ENCODE measurements at places on chromosomes 6 and 20.

DNA sequence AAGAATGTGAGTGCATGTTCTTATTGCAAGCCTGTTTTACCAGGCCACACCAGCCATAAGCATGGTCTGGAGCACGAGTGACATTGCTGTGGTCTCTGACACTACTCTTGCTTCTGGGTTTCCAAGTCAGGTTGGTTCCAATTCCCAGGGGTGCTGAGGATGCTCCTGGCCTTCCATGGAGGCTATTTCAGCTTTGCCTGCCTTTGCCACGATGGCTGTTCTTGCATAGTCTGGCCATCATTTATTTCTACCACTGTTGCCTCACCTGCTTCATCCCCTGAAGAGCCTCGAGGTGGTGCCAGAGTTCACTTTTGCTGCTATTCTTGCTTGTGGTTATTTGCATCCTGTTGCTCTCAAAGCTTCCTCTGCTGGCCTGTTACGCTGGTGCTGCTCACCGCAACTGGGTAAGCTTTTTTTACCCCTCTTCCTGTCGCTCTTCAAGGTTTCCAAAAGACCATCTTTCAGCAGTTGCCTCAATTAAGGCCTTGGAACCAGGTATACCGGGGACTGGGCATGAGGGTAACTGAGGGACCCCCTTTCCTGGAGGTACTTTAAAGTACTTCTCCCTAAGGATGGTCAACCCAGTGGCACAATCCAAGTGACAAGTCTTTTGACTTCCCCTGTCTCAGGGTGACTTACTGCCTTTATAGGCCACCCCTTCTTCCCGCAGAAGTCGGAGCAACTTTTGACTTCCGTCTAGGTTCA lies 64.5 kb downstream of the AKAP7 start:
- DNase-seq, result no peak

DNA sequence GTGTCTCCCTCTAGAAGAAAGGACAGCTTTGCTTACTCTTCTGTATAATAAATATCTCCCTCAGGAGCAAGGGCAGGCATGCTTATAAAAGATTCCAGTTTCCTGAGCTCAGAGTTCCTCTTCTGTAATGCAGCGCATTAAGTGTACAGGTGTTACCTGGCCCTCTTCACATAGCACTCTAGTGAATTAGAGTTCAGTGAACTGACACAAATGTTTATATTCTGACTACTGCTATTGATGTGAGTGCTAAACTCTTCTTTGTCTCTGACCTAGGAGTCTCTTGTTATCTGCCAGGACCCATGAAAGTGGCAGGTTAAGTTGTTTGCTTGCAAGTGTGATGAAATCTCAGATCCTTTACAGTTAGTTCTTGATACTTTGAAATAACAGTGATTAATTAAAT lies 33.5 kb downstream of the CYB5R4 start:
- no peak for DNase-seq

GRCh38 chr6:144588697-144589325 lies 303.7 kb downstream of the UTRN start:
- no peak for DNase-seq

- DNase-seq, result no peak
These were observed 81.9 kb downstream of the CRYBG1 start for GRCh38 chr6:106442395-106442794.

GRCh38 chr6:18837013-18837412 lies 449.9 kb downstream of the RNF144B start:
- no peak for DNase-seq

DNA sequence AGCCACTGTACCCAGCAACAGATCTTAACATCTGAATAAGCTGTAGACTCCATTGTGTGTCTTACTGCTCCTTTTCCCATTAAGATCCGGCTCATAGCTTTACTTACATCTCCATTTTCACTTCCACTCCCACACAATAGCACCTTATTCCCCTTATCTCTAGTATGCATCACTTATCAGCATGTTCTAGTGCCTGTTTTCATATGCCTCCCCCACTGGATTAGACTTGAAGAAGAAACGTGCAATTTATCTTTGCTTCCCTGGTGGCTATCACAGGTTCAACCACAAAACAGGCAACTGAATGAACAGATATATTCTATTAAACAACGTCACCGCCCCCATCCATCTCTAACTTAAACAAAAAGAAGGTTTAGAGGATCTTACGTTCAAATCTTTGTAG lies 12.1 kb downstream of the SSR1 start:
- DNase-seq, result no peak

GRCh38 chr6:42042108-42042507 lies 8.2 kb upstream of the TAF8 start:
- DNase-seq, result no peak

- no peak for DNase-seq
These were observed 260.1 kb downstream of the BTBD3 start for GRCh38 chr20:12177657-12178293.

- DNase-seq, result no peak
These were observed 185.7 kb downstream of the BACH2 start for GRCh38 chr6:90110971-90111370.

GRCh38 chr6:101806241-101806640 lies 412.7 kb downstream of the GRIK2 start:
- DNase-seq, result no peak

DNA sequence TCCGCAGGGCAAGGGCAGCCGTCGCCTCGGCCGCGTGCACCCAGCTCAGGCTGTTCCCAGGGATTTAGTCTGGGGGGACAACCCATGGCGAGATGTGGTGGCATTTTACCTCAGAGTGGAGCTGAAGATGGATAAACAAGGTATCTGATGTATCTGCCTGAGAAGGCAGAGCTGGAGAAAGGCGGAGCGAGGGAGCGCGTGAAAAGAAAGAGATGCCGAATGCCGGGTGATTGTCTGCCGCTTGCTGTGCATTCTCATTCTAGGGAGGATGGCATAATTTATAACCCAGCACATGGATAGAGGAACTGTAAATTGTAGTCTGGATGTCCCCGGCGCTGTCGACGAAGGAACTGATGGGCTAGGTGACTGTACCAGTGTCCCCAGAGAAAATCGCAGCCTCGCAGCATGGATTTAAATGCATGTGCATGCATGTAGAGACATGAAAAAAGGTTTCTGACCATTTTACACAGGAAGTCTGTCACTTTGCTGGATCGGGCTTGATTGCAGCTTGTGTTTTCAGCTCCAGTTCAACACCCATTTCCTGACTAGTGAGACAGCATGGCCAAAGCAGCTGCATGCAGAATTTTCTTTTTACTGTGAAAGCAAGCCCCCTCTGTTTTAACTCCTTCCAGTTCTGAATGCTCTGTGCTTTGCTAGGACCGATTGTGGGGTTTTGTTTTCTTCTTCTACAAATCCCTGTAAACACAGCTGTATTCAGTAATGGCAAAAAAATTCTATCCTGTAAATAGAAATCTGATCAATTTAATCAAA lies 149.7 kb downstream of the PRL start:
- DNase-seq, result peak; percentile 43

DNA sequence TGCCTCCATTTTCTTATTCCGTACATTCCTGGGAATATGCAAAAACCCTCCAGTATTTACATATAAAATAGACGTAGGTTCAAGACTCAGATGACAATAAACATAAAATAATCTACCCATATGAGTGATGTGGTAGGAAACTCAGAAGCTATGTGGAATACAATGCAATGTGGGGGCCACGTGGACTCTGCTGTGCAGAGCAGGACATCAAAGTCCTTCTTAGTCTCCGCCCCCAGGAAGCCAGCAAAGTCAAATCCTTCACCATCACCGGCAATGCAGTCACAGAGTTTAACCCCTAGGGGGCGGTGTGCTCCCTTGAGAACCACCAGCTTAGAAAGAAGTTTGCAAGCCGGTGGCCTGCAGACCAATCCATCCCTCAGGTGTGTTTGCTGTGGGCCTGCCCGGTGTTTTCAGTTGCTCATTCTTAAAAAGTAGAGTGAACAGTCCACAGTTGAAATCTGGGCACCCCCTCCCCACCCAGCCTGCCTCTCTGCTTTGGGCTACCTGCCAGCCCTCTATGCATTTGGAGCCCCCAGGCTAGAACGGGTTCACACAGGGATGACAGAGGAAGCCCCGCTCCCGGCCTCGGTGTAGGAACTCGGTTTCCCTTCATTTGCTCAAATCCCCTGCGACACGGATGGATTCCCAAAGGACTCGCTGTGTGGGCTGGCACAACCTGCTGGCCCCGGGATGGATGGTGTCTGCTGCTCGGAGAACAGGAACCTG lies 59.9 kb downstream of the SULF2 start:
- peak; percentile 48 for DNase-seq

DNA sequence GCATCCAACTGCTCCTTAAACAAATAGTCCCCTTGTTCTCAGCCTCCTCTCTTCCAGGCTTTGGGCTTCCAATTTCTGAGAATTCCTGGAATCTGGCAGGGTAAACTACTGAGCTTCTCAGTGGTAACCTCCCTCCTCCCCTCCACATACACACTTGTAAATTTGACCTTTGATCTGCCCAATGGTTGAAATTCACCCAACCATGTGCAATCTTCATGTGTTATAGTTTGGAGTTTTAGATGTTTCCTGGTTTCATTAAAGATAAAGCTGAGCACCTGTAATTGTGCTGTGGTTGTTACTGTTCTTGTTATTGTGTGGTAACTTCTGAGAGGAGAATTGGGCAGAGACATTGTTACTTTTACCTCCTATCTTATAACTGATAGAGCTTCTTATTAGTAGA lies 328.4 kb downstream of the TPBG start:
- DNase-seq, result no peak

- no peak for DNase-seq
These were observed 15.6 kb downstream of the SRPK1 start for GRCh38 chr6:35905141-35905785.

GRCh38 chr6:106085984-106086813 lies at the start of gene PRDM1:
Gene PRDM1 (plus strand): TSS chr6:106086336. CDS start chr6:106086554, 218 bp downstream.
- DNase-seq, result no peak

- no peak for DNase-seq
These were observed 5.3 kb upstream of the TNFRSF6B start for GRCh38 chr20:63690898-63691710.

GRCh38 chr6:43215066-43215465 lies 14.2 kb downstream of the DNPH1 start:
- DNase-seq, result no peak

- no peak for DNase-seq
These were observed 93.0 kb upstream of the POPDC3 start for GRCh38 chr6:105272786-105273185.

DNA sequence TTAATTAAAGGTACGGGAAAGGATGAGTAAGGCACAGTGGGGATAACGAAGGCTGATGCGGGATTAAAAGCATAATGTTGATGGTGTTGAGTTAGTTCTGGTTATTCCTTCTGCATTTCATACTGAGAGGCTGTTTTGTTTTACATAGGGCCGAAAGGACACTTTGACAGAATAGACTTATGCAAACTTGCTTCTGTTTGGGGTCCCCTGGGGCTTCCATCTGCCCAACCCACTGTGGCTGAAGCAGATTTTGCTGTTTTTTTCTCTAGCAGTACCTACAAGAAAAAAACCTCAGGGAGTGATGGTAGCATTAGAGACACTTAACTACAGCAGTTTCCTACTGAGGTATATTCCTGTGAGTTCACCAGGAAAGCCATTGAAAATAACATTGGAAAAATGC lies 136.1 kb upstream of the SUPT3H start:
- no peak for DNase-seq

DNA sequence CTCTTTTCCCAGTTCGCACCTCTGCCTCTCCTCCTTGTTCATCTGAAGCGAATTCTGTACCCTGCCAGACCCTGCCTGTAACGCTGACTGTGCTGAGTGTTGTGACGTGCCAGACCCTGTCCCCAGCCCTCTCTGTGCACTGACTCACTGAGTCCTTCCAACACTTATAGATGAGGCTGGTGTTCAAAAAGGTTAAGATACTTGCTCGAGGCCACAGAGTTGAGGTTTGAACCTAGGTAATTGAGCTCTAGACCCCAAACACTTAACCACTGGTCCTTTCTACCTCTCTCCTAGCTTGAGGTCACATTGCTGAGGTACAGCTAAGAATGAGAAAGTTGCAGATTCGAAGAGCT lies 45.7 kb upstream of the NEDD9 start:
- no peak for DNase-seq

DNA sequence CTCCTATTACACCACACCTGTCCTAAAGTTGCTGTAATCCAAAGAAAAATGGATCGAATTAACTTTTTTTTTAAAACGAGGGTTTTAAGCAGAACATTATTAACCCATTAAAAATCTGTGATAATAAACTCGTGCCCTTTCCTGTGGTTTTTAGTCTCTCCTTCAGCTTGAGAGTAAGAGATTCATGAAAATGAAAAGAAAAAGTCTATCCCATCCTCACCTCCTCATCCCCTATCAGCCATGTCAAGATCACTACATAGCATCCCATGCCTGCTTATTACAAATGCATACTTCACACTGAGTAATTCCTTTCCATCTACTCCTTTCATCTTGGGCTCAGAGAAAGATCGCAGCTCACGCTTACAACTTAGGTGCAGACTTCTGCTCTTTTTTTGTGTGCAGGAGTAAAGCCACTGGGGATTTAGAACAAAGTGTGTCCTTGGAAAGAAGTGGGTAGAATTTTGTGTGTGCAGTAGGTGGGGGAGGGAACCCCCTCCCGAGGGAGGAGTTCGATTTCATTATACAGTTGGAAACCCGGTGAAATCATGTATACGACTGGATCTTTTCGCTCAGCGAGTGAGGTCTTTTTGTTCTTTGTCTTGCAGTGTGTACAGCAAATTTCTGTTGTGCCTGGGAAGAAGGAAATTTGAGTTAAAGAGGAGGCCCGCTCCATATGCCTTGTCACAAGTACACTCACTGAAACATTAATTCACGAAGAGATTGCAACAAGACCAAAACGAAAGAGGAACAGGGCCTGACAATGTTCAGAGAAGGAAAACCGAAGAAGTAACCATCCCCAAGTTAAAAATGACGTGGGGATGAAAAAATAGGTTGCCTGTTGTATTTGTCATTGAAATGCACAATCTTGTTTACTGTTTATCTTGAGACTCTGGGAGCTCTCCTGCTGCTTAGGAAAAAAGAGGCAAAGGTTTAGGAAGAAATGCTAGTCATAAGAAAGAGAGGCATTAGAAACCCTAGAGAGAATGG lies 146.5 kb upstream of the ZNF217 start:
- DNase-seq, result no peak

DNA sequence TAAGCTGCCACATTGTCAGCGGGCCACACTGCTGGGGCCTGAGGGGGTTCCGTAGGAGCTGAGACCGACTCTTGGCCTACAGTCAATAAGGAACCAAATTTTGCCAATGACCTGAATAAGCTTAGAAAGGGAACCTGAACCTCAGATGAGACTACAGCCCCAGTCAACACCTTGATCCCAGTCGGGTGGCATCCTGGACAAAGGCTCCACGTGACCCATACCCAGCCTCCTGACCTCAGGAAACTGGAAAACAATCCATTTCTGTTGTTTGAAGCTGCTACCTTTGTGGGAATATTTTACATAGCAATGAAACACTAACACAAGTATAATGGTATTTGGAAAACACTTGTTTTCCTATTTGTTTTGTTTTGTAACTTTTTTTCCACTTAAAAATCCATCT lies 179.9 kb upstream of the RALGAPA2 start:
- no peak for DNase-seq
